ENCODE measurements at places on chromosomes 12 and 14.

DNA sequence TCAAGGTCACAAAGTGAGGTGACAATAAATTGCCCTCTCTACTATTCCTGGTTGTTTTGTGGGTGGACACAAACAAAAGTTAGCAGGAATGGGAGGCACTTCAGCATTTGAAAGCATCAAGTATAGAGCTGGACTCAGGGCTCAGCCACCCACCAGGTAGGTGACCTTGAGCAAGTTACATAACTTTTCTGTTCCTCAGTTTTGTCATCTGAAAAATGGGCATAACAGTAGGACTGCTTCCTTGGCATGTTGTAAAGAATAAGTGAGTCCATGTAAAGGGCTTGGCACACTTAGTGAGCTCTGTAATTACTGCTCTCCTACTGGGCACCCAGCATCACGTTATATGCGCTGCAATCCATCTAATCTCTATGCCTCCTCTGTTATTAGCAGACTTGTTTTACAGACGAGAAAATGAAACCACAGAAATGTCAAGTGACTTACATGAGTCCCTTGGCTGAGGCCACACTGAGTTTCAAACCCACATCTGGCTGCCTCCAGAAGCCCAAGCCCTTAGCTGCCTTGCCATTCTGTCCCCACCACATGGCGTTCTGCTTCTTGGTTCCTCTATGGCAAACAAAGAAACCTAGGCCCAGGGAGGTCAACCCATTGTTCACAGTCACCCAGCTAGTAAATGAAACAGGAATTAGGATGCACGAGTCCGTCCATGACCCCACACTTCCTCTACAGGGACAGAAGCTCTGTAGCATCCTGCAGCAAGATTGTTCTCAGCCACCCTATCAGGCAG is 63.2 kb upstream of the SLC24A4 start:
- no peak for DNase-seq

GRCh38 chr12:66168410-66168809 is 1.4 kb downstream of the TMBIM4 start:
- DNase-seq = no peak

DNA sequence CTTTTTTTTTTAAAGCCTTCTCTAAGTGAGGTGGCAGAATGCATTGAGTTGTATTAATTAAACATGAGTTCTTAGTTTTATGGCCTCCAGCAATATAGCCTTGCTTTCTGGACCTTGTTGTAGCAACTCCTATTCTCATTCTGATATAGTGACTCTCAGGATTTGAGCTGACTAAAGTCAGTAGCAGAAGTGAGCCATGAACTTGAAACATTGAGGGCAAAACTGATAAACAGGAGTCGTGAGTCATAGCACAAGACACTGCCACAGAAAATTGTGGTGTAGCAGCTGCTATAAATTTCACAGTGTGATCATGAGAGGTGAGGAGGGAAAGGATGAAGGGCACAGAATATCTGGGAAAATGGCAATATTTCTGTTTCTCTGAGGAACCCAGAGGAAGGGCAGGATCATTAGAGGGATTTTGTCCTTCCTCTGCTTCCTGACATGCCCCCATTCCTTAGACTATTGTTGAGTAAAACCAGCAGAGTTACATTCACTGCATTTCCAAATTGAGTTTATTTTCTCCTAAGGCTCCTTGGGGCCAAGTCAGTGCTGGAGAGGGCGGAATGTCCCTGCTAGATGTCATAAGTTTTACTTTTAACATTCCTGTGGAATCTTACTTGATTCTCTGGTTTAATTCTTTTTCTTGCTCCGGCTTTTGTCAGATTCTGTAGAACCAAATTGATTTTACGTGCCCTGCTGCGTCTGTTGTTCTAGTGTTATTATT is 7.5 kb downstream of the KLRG1 start:
- DNase-seq = no peak

DNA sequence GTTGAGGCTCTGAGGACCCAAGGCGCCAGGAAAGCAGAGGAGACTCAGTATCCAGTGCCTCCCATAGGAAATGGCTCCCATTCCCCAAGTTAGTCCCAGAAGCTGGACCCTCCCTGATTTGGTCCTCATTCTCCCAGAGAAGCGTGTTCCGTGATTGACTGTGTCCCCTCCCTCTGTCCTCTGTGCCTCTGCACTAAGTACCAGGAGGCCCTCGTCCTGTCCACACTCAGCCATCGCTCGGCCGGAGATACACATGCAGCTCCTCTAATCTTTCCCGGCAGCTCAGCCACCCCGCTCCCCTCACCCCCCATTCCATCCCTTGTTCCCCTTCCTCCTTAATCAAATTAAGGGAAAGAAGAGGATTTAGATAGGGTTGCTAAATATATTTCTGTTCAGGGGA is 28.3 kb upstream of the ATP2A2 start:
- no peak for DNase-seq

DNA sequence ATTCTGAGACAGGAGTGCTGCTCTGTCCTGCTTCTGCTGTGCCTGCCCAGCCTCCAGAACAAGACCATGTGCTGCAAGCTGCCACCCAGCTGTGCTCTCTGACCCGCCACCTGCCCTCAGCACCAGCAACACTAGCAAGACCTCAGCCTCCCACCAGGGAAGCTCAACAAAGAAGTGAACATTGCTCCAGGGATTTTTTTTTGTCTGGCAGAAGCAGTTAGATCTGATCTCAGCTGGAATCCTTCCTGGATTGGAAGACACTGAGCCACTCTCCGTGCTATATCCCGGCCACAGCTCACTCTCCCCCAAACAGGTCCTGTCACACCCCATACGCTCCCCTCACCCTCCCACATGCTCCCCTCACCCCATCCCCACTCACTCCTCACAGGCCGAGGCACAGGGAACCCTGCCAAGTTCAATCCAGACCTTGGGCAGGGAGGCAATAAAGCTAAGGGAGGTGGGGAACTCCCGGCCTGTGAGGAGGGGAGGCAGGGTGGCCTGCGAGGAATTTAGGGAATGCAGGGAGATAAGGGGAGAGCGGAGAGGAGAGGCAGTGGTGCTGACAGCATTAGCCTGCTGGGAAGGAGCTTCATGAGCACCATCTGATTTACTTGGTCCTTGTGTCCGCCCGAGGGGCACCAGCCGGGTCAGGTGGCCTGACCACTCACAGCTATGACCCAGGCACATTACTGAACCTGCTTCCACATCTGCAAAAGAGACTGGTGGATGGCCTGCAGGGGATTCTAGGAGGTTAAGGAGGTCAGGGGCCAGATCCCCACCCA is 29.7 kb downstream of the CCDC85C start:
- no peak for DNase-seq

All from activated gamma-delta T cell (primary cell).